ENCODE measurements at places on chromosomes 6 and 20.

DNA sequence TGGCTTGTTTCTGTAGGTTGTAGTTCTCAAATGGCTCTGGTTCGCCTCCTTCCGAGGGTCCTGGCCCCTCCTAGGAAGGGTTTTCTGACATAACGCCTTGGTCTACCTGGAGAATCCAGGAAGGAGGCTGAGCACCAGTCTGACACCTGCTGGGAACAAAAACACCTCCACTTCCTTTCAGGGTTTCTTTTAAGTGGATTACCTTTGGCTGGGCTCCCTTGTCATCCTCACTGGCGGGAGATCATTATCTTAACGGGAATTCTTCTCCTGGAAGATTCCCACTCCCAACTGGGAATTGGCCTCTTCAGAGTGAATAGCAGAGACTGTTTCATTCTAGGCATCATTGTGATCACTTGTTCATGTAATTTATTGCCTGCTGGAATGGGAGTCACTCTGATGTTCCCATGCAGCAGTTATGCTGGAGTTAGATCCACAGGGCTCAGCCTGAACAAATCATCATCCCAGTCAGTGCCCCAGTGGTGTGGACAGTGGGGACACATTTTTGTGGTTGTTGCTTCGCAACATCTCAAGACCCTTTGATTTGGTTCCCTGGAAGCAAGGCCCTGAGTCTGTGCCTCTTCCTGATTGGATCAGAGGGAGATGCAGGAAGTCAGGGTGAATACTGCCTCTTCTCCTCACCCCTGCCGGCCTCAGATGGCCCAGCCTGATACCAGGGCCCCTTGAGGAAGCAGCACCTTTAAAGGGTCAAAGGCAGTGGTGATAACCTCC, 49.1 kb downstream of the LYRM2 start:
- DNase-seq: peak; percentile 30

DNA sequence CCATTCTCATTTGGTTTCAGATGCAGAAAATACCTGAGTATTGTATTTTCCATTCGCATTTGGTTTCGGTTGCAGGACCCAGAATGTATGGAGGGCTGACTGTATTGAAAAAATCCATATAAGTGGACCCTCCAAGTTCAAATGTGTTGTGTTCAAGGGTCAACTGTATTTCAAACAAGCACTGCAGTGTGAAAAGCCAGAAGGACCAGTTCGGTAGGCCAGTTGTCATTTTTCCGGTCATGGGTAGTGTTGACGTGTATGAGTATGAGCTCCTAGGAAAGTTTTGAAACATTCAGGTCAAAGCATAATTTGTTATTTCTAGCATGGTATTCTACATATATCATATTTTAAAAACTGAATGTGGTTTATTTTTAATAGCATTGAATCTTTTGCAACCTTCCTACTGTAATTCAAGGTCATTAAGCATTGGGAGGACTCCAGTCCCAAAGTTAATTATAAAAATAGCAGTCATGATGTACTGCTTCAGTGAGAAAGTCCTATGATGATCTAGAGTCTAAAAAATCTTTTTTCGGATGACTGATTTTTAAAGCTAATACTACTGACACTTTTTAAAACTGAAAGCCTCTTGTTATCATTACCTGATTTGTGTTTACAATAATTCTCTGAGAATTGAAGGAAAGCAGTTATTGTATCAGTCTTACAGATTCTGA, 18.9 kb downstream of the NHSL1 start:
- DNase-seq: no peak

DNA sequence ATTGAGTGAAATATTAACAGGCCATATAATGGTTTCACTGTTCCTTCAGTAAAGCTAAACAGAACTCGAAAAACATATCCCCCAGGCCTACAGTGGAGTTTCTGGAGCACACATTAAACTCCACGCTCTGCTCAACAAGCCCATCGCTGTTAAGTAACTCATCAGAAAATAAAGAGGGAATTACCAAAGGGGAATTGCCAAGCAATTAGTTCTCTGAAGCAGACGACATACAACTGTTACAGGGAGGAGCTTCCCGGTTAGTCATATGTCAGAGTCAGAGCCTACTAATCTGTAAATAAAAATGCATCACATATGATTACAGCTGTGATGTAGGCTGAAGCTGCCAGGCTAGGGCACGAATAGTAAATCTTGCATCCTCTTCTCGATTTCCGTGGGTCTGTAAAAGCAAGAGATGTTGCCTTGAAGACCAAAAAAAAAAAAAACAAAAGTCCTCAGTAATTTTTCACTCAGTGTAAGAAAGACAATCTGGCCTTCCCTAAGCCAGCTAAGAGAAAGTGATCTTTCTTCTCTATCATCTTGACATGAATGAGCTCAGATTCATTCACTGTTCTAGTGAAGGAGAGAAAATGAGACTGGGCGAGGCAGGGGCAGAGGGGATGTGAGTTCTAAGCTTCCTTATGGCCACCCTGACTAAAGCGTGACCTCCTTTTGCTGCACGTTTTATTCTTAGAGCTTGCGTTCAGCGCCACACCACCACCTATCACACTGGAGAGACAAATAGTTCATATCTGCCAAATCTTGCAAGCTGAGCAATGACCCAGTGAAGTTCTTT, 13.8 kb downstream of the ATXN1 start:
- DNase-seq: no peak

DNA sequence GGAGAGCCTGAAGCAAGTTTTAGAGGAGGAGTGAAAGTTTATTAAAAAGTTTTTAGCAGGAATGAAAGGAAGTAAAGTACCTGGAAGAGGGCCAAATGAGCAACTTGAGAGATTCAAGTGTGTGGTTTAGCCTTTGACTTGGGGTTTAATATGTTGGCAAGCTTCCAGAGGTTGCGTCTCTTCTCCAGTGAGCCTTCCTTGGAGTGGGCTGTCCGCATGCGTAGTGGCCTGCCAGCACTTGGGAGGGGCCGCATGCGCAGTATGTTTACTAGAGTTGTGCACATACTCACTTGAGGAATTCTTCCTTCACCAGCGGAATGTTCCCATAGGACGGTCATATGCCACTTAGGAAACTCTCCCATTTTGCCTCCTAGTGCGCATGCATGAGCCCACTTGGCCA, 235.2 kb downstream of the ALDH8A1 start:
- DNase-seq: no peak

DNA sequence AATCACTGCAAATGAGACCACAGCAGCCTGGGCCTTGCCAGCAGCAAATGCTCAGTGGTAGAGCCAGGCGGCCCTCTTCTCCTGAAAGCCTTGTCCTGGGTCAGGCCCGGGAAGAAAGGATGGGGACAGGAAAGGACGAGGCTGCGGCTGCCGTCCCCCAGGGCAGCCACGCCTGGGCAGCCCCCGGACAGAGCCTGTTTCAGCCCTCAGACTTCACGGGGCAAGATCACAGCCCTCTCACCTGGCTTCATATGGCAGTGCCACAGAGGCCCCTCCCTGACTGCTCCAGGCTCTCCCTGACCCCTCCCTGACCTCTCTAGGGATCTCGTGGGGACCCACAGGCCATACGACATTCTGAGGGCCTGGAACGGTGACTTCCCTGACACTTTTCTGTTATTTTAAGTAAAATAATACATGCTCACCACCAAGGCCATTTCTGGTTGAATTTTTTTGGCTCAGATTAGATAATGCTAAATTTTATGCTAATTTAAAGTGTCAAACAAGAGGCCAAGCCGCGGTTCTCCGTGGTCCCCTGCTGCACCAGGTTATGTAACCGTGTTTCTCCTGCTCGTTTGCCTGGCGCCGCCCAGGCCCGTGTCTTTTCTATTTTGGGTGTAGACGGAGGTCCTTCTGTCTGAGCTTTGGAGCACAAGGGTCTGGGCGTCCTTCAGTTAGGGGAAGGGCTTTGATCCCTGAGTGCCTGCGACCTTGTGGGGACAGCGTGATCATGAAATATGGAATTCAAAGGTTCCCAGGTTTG, 59.9 kb upstream of the BHLHE23 start:
- no peak for DNase-seq

GRCh38 chr6:133969285-133969920, 16.4 kb downstream of the TBPL1 start:
- DNase-seq: no peak

- no peak for DNase-seq
Measured at GRCh38 chr6:79070206-79070825, 7.7 kb downstream of the PHIP start.

- DNase-seq: no peak
Measured at GRCh38 chr6:119535332-119535731, 185.8 kb upstream of the MAN1A1 start.

- DNase-seq: no peak
Measured at GRCh38 chr6:73898599-73898998, 202.6 kb downstream of the CD109 start.

GRCh38 chr6:84618836-84619235, 145.6 kb downstream of the TBX18 start:
- no peak for DNase-seq

GRCh38 chr6:102812242-102812641, 1418.7 kb downstream of the GRIK2 start:
- no peak for DNase-seq

GRCh38 chr6:99473730-99474129, 41.5 kb downstream of the USP45 start:
- no peak for DNase-seq

DNA sequence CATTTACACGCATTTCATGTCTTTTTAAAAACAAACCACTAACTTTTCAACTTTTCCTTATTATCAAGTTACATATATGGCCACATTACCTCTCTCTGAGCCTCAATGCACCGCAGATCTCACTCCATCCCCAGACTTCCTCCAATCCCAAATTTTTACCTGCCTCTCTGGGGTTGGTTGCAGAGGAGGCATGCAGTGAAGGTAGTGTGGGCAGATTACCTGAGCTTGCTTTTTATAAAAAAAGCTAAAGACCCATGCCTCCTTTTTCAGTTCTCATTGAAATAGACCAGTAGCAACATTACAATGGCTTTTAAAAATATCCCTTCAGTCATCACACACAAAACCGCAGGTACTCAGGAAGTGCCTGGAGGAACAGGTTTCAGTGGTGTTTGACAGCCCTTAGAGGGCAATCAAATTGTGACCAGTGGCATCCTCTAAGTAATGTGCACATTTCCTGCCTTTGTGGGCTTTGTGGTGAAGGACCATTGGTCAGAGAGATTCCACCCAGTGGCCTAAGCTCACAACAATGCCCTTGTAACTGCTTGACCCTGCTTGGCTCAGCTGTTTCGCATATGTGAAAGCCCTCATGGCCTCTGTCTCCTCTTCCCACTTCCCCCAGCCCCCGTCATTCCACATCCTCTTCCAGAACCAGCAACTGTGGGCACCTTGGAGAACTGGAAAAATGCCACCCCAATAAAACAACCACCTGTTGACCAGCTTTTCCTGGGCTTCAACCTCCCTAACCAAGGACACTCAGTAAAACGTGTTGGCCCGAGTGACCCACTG, 30.2 kb upstream of the IL17A start:
- DNase-seq: no peak

- DNase-seq: no peak
Measured at GRCh38 chr20:46025376-46025783, 3.6 kb upstream of the SLC12A5 start.

- no peak for DNase-seq
Measured at GRCh38 chr6:141244366-141244765, 888.4 kb upstream of the GJE1 start.

- no peak for DNase-seq
Measured at GRCh38 chr6:5359417-5359816, 98.1 kb downstream of the FARS2 start.

All from activated effector memory CD4-positive, alpha-beta T cell treated with anti-CD3 and anti-CD28 coated beads, Interleukin-2, amount 50 U/mL, for 16 hours (primary cell).